ENCODE measurements at places on chromosomes 12 and 14.

DNA sequence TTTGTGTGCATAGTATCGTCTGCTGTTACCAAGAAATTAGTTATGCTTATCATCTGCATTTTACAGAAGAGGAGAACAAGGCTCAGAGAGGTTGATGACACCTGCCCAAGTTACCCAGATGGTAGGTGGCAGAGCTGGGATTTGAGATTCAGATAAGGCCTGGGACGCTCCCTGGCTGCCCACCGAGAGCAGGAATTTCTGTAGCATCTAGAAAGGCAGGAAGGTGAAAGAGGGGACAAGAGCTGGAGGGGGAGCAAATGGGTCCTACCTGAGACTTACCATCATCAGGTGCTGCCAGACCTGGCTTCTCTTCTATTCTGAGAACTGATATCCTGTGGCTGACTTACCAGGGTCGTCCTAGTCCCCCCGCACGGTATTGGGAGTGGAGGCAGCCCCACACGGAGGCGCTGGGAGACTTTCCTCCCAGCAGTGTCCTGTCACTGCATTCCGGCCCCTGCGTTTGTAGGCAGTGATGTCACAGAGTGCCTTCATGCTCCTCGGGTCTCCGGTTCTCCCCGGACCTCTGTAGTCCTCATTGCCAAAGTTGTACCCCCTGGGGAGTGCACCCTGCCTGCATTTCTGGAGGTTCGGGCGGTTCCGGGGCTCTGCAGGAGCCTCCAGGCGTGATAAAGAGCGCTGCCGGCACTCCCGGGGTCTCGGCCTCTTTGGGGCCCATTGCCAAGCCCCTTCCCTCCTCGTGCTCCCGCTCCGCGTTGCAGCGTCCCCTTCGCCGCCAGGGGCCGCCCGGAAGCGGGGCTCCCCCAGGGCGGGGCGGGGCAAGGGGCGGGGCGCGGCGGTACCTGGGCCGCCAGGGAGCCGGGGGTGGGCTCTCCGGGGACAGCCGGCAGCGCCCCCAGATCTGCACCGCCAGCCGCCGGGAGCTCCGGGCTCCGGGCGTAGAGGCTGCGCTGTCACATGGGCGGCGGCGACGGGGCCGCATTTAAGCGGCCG lies at the start of gene CABP1:
Gene CABP1, plus strand, starts transcription at position 856 of the 951 bp plus-strand sequence. Its CDS starts 60 bp downstream, at position 916.
- peak; percentile 73 for DNase-seq

DNA sequence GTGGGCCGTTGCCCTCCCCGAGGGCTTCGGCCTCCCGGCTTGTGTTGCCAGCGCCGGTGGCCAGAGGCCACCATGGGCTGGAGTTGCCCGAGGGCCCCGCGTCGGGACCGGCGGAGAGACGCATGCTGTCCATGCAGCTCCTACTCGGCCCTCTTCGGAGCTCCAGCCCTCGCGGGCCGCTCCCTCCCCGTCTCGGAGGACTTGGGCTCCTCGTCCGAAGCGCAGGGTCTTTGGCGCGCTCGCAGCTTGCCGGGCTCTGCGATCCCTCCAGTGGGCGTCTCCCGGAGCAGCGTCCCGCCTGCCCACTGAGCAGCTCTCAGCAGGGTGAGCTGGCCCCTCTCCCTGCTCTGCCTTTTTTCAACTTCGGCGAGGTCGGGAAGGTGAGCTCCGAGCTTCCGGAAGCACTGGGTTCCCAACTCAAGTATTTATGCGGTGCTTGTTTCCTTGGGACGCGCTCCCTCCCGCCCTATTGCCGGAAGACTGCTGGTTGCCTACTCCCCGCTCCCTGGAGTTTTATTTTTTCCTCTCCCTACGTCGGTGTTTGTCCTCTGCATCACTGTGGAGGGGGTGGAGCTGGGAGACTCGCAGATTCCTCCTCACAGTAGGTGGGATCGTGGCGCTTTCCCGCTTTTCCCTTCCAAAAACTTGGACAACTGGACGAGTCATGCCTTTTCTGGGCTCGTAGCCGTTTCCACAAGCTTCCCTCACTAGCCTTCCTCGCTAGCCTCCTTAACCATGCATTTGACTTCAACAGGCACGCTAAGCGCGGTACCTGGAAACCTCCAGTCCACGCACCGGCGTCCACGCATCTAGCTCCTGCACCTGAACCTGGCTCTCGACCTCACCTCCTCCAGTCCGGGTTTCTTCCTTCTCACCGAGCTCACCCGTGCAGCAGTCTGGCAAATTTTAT lies at the start of gene AVPR1A:
Gene AVPR1A, minus strand, starts transcription at position 489 of the 910 bp plus-strand sequence. Its CDS starts 365 bp downstream, at position 124.
- DNase-seq: peak; percentile 16

DNA sequence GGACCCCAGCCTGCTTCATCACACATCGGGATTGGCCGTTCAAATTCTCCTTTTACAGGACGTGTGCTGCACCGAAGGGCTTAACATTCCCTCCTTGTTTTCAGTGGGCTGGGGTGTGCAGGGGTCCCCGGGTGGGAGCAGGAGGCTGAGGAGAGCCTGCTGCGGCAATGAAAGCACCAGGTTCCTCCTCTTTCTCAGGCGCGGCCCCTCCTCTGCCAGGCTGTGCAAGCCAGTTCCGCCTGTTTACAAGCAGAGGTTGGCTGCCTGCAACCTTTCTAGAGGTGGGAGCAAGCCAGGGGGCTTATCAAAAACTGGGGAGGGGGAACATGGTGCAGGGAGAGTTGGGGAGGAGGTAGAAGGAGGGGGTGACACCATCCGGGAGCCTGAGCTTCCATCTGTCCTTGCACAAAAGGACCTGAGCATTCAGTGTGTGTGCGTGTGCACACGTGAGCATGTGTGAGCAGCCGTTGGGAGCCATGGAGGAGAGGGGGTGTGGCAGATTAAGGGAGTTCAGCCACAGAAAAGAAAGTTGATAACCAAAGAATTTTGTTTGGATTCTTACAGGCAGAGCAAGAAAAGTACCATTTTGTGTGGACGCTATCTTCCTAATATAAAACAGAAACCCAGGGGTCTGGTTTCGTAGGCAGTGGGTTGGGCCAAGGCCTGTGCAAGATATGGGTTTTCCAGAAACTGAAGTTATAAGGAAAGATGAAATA lies 108.8 kb upstream of the RFLNA start:
- no peak for DNase-seq

- no peak for DNase-seq
Observed at GRCh38 chr12:106073179-106073578, 65.6 kb downstream of the NUAK1 start.

GRCh38 chr14:61104358-61104757 lies 123.3 kb downstream of the SLC38A6 start:
- no peak for DNase-seq

DNA sequence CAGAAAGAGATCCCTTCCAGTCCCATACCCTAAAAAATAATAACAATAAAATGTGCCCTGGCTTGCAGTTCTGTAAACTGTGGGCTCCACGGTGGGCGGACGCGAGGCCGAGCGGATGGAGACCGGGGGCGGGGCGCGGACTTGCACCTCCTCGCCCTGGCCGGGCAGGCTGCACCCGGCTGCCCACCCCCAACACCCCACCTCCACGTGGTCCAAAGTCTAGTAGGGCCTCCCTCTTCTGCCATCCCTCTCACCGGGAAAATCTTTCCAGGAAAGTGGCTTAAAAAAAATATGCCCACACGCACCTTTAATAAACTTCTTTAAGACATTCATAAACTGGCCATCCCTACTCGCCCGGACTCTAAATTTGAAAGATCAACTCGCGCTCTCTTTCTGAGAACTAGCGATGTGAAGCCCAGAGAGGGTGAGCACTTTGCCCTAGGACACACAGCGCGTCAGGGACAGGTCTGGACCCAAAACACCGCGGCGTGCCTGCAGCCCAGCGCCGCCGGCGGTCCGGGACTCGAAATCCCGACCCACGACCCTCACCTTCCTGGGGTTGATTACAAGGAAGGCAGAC lies 1.9 kb upstream of the BCL11B start:
- DNase-seq: no peak

GRCh38 chr14:73014105-73014504 lies 12.8 kb downstream of the ZFYVE1 start:
- no peak for DNase-seq

DNA sequence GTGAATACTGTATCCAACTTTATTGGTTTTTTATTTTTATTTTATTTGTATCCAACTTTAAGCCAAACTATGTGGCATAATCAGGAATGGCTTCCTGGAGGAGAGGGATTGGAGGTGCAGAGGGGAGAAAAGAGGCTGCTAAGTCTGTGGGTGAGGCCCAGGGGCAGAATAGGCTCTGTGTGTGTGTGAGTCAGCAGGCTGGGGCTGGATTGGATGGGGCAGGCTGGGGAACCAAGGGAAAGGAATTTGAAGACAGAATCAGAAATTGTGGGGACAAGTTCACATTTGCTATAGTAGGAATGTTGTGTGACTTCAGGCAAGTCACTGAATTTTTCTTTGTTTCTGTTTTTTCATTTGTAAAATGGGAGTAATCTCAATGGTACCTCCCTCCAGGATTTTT lies 12.8 kb upstream of the RILPL1 start:
- no peak for DNase-seq
